ENCODE measurements at places on chromosomes 4 and X.

- no peak for DNase-seq
These were observed 246.9 kb downstream of the FBXO8 start for GRCh38 chr4:174036576-174036975.

DNA sequence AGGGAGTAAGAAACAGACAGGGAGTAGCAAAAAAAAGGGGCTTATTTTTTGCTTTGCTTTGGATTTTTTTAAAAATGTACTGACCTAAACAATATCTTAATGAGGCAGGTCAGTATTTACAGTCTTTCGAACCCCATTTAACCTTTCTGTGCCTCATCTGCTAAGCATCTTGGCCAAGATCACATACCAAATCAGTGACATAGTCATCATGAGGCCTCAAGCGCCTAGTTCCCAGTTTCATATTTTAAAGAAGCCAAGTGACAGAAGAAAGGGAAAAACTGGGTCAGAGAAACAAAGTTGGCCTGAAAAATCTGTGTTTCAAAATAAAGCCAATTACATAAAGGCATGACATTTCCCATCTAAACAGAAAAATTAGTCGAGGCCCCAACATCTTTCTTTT lies 94.6 kb upstream of the WDR44 start:
- no peak for DNase-seq

DNA sequence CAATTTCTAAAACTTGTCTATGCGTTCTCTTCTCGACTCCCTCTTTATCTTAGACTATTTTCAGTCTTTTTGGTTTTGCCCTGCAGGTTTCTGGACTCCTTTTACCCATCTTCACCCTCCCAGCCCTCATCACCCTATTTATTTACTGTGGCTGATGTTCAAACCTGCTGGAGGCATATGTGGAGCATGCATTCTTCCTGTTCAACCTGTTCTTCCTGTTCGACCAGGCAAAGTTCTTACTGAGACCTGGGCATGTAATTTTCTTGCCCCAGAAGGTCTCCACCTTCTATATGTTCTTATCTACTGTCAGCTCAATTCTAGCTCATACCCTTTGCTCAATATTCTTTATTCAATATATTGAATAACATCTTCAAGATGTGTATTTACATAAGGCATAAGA lies 69.4 kb upstream of the AGA start:
- no peak for DNase-seq

DNA sequence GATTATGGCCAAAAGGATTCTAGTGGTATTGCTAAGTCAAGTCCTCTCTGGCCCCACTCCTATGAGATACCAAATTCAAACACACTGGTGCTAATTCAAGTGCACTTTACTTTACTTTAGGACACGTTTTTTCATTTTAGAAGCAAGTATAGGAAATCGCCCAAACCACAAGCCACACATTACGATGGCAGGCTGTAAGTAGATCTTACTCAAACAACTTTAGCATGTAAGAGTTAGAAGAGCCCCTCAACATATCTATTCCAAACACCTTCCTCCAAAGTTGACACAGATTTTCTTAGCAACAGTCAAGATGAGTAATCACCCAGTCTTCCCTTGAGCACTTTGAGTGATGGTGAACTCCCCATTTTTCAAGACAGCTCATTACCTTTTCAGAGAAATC lies 43.6 kb downstream of the DRD5 start:
- no peak for DNase-seq

- DNase-seq, result no peak
These were observed 44.1 kb upstream of the TLL1 start for GRCh38 chr4:165828928-165829327.

GRCh38 chr4:94458682-94459081 lies 6.9 kb downstream of the PDLIM5 start:
- DNase-seq, result no peak

DNA sequence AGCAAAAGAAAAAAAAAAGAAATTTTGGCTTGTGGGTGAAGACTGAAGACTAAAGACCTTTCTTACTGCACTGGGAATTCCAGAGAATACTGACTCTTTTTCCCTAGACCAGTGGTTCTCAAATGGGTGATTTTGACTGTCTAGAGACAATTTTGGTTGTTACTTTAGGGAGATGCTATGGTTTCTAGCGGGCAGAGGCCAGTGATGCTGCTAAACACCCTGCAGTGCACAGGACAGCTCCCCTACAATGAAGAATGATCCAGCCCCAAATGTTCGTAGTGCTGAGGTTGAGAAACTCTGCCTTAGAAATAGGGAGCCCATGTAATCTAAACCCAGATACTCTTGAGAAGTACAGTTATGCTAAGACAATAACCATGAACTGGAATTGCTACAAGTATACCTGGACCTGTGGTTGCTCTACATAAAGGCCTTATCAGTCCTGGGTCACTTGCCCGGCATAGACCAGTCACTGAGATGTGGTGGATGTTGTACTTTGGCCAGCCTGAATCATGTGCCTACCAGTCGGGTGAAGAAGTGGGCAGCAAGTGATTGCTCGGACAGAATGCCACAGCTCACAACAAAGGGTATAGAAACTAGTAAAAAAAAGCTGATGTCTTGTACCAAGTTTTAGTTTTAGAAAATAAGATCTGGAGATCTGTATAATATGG lies 16.0 kb downstream of the ARHGAP10 start:
- DNase-seq, result no peak

GRCh38 chr4:8607603-8608481 lies 15.3 kb downstream of the CPZ start:
- peak; percentile 79 for DNase-seq

DNA sequence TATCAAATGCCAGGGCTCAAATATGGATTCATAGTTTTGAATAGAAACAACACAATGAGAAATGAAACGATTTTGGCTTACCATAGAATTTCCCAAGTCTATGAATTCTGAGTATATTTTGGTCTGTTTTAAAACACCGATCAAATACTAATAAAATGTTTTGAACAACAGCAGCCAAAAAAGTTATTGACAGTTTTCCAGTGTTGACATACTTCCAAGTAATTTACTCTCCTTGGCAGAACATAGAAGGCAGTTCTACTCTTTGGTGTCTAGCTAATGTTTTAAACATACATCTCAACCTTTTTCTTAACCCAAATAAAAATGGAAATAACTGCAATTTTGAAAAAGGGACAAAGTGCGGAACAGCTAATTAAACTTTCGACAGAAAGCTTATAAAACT lies 1419.8 kb downstream of the ADGRL3 start:
- no peak for DNase-seq

DNA sequence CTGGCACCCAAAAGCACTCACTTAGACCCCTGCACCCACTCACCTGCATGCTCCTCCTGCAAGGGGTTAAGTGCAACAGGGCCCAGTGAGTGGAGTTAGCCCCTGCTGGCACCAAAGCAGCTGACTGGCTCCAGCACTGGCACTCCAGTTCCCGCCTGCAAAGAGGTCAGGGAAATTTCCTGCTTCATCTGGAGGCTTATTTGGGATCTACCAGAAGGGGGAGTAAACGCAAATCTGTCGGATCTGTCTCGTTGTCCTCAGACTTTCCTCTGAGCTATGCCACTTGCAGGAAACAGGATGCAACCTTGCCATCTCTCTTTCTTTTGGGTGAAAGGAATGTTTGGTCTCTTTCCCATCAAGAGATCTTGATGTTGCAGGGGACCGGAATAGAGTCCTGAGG lies 435.6 kb downstream of the PCDH10 start:
- DNase-seq, result no peak

- no peak for DNase-seq
These were observed 22.9 kb upstream of the TADA2B start for GRCh38 chr4:7020290-7020689.

- no peak for DNase-seq
These were observed 1.2 kb downstream of the MGST2 start for GRCh38 chr4:139666735-139667281.

GRCh38 chrX:51437521-51437920 lies 58.9 kb downstream of the NUDT11 start:
- no peak for DNase-seq

DNA sequence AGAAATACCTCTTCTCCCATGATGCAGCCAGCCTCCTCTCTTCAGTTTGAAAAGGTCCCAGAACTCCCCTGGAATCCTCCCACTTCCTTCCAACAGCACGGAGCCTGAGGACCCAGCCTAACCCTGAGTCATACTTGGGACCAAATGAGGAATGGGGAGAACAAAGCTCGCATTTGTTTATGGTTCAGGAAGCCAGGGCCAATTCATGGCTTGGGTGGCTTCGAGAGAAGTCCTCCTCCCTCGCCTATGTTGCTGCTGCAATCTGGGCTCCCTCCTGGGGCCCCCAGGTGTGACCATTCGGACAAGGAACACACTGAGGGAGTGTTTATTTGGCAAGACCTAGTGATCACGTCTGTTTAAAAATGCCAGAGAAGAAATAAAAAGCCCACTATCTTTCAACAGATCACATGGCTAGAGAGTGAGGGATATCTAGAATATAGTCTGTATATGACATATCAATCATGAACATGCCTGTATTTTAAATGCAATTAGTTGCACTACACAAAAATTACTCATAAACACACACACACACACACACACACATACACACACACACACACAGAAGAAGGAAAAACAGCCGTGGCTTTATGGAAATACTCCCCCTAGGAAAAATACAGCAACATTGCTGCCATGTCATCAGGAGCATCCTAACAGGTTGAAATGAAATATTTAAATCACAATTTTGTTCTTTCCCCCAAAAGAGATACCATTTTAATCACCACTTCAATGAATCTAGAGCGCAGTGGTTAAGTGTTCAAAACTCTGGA lies 155.7 kb upstream of the MAP3K15 start:
- DNase-seq, result no peak
